Stimulated activated CD8-positive, alpha-beta memory T cell treated with anti-CD3 and anti-CD28 coated beads, Interleukin-12 subunit alpha, Interleukin-12 subunit beta, amount 100 ng/mL, for 1 hour (primary cell): ENCODE measurements at places on chromosomes 11 and 22.

- DNase-seq, result no peak
These were observed 79.8 kb upstream of the NCAM1 start for GRCh38 chr11:112881461-112881860.

GRCh38 chr11:73171436-73172161, 29.5 kb upstream of the FCHSD2 start:
- DNase-seq, result no peak

DNA sequence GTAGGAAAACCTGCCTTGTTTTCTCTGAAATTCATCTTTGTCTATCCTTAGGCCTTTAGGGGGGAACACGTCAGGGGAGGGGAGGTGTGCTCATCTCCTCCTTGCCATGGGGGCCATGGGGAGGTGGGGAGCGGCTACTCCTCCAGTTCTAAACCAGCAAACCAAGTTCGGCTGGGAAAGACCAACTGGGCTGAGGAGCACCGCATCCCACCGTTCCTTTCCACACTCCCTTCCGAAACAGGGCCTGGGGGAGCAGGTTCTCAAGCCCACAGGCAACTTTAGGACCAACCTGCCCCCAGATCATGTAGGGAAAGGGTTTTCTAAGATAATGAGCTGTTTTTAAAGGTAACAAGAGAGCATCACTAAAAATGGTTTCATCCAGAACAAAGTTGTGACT, 77.5 kb upstream of the PITPNB start:
- no peak for DNase-seq

DNA sequence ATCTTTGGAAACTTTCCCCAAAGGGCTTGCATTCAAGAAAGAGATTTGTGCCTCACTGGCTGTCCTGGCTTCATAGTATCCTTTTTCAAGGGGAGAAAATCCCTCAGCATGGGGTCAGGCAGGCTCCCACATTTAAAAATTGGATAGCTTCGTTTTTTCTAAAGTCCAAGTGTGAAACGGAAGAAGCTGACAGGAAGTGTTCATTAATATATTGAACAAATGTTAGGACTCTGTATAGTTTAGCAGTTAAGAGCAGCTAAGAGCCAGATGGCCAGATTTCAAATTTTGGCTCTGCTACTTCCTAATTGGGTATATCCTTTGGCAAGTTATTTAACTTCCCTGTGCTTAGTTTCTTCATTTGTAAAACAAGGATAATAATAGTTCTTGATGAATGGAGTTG, 354.9 kb upstream of the FAT3 start:
- no peak for DNase-seq

DNA sequence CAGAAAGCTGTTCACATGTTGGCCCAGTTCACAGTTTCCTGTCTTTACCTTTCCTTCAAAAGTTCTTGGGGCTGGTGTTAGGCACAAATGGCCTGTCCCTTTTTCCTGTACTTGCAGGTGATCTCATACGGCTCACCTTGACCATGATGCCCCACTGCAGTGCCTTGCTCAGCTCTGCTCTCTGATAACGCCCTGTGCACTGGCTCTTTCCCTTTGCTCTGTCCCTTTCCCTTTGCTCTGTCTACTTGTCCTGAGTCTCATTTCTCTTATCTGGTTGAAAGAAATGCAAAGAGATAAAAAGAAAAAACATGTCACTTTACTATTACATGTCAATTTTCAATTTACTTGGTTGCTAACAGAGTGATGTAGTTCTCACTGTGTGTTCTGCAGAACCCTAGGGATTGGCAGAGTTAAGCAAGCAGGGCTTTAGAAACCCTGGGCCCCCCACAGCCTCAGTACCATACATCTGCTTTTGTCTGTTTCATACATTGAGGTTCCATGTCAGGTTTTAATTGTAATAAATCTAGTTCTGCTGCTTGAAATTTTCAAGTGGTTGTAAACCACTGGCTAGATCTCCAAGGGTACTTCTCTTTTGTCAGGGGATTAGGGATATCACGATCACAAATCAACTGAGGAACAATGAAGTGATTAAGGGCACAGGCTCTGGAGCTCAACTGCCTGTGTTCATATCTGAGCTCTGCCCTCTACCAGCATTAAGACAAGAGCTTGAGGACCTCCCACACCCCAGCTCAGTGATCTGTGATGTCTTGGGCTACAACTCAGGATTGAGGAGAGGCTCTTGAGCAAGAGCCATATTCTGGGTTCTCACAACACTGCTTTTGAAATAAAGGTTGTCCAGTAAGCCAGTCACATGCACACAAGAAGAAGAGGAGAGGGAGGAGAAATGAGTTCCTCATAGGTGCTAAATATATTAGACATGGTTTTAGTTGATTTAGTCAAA, 16.3 kb upstream of the SORL1 start:
- no peak for DNase-seq

DNA sequence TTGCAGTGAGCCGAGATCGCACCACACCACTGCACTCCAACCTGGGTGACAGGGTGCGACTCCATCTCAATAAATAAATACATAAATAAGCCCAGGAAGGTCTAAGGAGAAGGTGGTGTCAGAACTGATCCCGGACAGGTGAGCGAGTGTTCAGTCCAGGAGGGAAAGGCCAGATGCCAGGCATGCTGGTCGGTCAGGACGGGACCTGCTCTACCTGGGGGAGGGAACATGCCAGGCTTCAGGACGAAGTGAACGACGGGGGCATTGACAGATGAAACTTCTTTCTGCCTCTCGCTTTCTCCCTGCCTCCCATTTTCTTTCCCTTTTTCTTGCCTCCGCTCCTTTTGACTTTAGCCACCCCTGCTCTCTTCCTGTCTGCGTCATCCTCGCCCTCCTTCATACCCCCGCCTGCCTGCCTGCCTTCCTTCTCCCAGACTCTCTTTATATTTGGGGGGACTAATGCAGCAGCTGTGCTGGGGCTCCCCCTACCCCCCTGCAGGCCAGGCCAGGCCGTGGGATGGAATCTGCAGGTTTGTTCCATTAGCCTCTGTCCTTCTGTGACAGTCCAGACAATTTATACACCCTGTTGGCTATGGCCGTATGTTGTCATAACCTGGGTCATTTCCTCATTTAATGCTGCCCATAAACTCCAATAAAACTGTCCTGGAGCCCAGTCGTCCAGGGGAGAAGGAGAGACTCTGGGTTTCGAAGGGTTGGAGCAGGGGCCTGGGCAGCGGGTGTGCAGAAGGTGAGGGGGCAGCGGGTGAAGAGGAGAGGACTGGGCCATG, 209.2 kb upstream of the TBCEL start:
- no peak for DNase-seq

DNA sequence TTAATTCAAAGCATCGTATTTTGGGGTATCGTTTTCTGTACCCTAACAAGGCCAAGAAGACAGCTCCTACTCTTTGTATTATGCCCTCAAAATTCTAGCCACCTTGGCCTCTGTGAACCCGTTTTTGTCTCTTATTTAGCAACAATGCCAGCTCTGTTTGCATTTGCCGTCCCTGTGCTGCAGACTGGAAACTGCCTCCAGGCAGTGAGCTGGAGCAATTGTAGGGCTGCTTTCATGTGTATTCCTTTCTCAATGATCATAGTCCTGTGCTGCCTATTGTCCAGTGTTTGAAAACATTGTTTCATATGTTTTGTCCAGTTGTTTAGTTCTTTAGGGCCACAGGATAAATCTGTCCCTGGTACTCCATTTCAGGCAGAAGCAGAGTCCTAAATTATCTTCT, 19.9 kb upstream of the BACE1-AS start:
- no peak for DNase-seq

DNA sequence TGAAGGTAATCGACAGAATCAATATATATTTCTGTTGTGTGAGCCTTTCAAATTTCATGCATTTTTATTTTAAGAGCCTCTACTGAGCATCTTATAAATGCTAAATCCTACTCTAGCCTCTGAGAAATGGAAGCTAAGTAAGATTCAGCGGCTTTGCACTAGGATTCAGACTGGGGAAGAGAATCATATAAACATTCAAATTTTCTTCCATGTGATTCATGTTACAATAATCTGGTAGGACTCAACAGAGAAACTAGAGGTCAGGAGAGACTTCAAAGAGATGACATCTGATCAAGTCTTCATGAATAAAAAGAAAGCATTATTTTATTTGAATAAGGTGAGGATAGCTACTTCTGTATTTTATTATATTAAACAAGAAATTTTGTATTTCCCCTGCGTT, 538.9 kb downstream of the DLG2 start:
- DNase-seq, result no peak

GRCh38 chr22:24445481-24446259, 18.3 kb downstream of the ADORA2A start:
- no peak for DNase-seq

DNA sequence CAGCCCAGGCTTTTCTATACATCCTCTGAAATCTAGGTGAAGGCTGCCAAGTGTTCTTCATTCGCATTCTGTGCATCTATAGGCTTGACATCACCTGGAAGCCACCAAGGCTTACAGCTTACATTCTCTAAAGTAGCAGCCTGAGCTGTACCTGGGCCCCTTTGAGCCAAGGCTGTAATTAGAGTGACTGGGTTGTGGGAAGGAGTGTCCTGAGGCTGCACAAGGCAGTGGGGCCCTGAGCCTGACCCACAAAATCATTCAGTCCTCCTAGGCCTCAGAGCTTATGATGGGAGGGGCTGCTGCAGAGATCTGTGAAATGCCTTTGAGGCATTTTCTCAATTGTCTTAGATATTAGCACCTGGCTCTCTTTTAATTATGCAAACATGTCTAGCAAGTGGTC, 33.0 kb upstream of the RDX start:
- DNase-seq, result no peak

DNA sequence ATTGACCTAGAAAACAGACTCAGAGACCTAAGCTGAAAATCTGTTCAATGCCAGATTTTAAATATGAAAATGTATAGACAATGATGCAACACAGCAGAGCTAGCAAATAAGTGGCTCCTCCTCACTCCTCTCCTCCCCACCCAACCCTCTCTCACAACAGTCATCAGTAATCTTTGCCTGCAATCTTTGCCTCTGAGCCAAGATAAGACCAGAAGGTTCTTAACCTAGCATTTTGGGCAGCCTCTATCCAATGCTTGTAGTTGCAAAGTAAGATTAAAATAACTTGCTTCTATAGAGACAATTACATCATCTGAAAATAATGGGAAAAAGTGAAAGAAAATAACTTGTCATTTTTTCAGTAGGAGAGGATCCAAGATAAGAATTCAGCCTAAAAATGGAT, 117.3 kb downstream of the PARVA start:
- DNase-seq, result no peak

DNA sequence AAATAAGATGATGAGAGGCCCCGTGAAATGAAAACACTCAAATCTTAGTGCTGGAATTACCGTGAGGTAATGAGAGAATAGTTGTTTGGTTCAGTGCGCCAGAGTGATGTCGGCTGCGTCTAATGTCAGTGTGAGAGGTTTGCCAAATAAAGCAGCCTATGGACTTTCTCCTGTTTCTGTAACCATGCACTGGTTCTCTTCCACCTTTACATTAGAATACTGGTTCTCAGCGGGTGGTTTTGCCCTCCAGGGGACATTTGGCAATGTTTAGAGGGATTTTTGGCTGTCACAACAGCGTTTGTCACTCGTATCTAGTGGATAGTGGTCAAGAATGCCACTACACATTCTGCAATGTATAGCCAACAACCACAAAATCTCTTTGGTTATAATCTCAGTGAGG, 1.1 kb downstream of the OOSP4B start:
- DNase-seq, result no peak

DNA sequence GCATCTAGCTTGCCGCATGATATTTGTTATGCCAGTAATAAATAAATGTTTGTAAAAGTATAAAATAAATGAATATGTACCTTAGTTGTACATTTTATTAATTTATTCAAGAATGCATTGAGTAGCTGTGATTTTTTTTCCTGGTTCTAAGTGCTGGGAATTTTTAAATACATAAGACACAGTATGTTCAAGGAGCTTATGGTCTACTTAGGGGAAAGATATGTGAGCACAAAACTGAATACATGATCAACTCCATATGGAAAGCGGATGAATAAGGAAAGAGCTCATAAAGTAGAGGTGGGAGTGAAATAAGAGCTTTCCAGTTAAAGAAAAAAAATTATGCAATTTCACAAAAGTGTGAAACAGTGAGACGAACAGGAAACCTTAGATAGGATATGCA, 944.2 kb upstream of the CCDC90B start:
- DNase-seq, result no peak
